ENCODE measurements at places on chromosomes 3 and 15.

GRCh38 chr3:66404903-66405700, 95.7 kb downstream of the LRIG1 start:
- DNase-seq, result no peak

- no peak for DNase-seq
Measured at GRCh38 chr15:41506796-41507341, 6.8 kb downstream of the LTK start.

- no peak for DNase-seq
Measured at GRCh38 chr3:183033746-183034145, 53.4 kb upstream of the DCUN1D1 start.

- DNase-seq, result no peak
Measured at GRCh38 chr3:71277341-71277740, 306.2 kb downstream of the FOXP1 start.

DNA sequence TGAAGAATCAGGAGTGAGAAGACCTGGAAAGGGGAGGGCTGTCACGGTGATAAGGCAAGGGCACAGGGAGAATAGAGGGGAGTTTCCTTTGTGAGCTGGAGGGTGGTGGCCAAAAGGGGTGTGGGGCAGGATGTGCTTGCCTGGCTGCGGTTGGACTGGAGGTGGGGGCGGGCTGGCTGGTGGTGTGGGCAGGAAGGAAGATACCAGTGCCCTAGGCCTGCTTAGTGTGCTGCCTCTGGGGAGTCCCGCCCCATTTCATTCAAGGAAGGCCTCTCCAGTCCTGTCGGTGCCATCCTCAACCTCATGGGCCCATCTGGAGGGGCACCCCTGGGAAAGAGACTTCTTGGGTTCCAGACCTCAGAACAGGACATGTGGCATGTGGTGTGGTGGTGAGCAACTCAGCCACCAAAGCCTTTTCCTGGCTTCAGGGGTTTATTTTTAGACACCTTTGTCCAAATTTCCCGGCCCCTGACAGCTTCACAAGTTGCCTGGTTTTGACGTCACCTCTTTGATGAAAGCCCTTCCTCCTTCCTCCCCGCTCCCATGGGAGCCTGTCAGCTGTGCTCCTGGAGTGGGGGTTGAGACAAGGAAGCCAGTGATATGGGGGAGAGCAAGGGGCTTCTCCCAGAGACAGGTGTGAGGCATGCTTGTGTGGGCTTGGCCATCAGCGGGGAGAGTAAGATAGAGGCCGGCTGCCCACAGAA, 15.6 kb downstream of the TEX264 start:
- peak; percentile 66 for DNase-seq

- DNase-seq, result no peak
Measured at GRCh38 chr15:69298697-69299441, at the start of gene PAQR5. Gene PAQR5, plus strand, starts transcription at chr15:69298912. Its CDS starts 61,169 bp downstream, at chr15:69360081.

- no peak for DNase-seq
Measured at GRCh38 chr15:63458026-63458425, 46.4 kb upstream of the USP3 start.

DNA sequence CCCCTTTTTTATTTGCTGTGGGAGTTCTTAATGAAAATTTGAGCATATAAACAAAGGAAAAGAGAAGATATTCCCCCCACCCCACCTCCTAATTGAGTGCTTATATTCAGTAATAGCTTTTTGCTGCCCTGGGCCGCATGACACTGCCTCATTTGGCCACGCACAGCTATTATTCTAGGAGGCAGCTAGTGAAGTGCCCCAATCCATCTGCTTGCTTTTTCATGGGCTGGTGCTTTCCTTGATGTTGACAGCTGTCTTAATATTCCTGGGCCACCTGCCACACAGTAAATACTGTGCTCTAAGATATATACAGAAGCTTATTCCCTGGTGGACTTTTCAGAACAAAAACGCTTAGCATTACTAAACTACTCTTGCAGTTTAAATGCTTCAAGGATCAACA, 3.8 kb upstream of the CRYBG3 start:
- no peak for DNase-seq

GRCh38 chr15:101394654-101395053, 94.9 kb downstream of the PCSK6 start:
- DNase-seq, result no peak

GRCh38 chr15:43934480-43934879, 107.7 kb downstream of the WDR76 start:
- DNase-seq, result no peak

GRCh38 chr3:155861476-155862183, 7.4 kb upstream of the SLC33A1 start:
- no peak for DNase-seq

GRCh38 chr15:96326328-96327154, 4.0 kb upstream of the NR2F2 start:
- DNase-seq, result no peak

DNA sequence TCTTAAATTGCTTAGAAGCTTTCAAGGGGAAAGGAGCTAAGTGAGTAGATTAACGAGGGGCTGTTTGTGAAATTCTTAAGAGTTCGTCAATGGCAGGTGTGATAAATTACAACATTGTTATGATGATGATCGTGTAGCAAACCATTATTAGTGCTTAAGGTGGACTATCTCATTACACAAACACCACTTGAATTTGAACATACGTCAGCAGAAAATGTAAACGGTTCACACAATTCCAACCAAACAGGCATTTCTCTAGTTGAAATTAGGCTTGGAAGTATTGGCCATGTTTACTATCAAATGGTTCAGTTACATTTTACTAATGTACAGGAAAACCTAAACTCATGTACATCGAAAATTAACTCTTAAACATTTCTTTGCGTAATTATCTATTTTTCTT, 102.8 kb downstream of the PYDC2 start:
- DNase-seq, result no peak

DNA sequence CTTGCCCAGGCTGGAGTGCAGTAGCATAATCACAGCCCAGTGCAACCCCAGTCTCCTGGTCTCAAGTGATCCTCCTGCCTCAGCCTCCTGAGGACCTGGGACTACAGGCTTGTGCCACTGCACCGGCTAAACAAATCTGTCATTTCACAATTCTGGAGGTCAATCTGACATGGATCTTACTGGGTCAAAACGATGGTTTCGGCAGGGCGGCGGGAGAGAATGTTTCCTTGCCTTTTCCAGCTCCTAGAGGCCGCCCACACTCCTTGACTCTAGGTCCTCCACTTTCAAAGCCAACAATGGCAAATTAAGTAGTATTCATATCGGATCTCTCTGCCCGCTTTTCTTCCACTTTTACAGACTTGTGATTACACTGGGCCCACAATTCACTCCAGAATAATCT, 14.8 kb downstream of the ATP10A start:
- no peak for DNase-seq

- DNase-seq, result no peak
Measured at GRCh38 chr15:50162969-50163718, 18.9 kb upstream of the SLC27A2 start.

All from stimulated activated CD8-positive, alpha-beta memory T cell treated with anti-CD3 and anti-CD28 coated beads, Interleukin-15, amount 100 ng/mL, for 1 hour (primary cell).